ENCODE measurements at places on chromosomes 7 and 10.

DNA sequence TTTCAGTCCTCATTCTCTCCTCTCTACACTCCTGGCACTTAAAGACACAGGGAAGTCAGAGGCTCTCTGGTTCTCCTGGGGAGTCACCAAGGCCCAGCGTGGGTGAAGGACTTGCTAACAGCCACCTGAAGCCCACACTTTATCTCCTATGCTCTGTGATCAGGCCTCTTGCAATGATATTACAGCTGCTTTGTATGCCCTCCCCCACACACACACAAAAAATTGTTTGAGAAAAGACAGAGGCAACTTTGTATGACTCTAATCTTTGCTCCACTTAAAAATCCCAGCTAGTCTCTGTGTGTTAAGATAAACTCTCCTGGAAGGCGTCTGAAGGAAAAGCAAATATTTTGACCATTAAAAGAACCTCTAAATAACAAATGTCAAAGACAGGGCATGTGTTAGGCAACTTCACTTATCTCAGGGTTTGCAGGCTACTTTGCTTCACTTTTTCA is 507.2 kb downstream of the TNS3 start:
- no peak for DNase-seq

DNA sequence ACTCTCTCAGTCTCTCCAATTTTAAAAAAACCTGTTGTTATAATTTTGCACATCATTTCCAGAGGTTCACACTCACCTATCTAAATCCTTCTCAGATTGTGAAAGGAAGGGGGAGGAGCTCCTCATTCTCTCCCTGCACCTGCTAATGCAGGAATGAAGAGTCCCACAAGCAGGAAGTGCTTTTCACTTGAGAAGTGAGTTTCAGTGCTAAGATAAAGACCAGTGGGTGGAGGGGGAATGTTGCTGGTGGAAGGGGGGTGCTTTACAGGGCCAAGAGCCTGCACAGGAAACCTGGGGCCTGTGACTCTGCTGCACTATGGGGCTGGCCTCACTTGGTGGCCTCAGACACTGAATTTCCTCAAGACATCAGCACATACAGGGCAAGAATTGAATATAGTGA is 176.4 kb downstream of the PTPN20 start:
- no peak for DNase-seq

DNA sequence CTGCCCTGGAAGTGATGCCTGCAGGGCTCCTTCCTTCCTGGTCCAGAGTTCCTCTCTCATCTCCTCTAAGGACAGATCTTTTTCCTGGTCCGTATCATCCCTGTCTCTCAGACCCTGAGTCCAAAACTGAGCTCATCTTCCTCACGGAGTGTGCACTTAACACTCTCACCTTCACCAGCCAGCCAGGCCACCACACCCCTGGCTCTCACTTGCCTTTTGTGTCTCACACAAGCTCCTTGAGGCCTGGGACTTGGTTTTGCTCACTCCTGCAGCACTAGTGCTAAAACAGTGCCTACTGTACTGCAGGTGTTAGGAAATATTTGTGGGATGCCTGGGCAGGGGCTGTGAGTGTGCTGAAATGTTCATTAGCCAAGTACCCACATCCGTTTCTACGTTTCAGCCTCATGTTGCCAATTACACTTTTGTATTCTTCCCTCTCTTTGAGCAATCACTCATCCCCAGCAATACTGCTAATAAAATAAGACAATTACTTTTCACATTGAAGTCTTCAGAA is 21.4 kb upstream of the PARP12 start:
- no peak for DNase-seq

- no peak for DNase-seq
Measured at GRCh38 chr10:42551582-42552187, 86.7 kb downstream of the ZNF33B start.

DNA sequence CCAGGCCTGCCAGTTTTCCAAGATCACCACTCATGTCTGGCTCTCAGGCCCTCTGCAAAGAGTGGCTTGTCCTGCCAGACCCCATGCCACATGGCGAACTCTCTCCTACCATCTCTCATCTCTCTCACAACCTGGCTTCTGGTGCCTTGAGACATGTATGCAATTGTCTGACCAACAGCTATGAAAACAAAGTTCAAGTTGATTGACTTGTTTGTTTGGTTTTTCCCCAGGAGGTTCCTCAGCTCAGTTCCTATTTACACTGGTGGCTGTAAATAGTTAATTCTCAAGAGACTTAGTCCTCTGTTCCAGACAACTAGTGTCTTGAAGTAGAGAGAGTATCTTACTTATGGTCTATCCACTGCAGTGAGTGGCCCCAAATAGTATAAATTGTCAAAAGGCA is 131.8 kb downstream of the SNX10 start:
- no peak for DNase-seq

- no peak for DNase-seq
Measured at GRCh38 chr10:132408823-132409666, 12.0 kb downstream of the PWWP2B start.

GRCh38 chr7:80232979-80233724 is 98.5 kb downstream of the GNAI1 start:
- no peak for DNase-seq

- DNase-seq: no peak
Measured at GRCh38 chr7:30791114-30791513, 19.9 kb downstream of the MINDY4 start.

- DNase-seq: no peak
Measured at GRCh38 chr7:151131592-151132293, 35.8 kb downstream of the GBX1 start.

- DNase-seq: no peak
Measured at GRCh38 chr7:27194686-27195379, 5.1 kb downstream of the HOXA13 start.

DNA sequence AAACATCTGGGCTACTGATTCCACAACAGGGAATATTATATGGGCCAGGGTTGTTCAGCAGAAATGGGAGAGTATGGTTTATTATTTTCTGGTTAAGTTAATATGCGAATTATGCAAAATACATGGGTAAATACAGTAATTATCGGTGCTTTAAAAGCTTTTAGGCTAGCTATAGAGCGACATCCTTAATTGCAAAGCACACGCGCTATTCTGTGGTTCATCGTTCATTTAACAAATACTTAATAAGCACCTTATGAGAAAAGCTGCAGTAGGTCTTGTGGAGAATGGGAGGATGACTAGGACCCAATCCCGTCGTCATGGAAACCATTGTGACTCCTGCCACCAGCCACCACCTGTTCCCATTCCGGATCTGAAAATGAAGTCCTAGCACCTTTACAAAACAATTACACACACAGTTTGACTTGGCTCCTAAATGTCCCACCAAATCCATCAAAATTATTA is 623 bp upstream of the CEP41 start:
- peak; percentile 95 for DNase-seq

- DNase-seq: no peak
Measured at GRCh38 chr7:87152897-87153641, 816 bp downstream of the DMTF1 start.

DNA sequence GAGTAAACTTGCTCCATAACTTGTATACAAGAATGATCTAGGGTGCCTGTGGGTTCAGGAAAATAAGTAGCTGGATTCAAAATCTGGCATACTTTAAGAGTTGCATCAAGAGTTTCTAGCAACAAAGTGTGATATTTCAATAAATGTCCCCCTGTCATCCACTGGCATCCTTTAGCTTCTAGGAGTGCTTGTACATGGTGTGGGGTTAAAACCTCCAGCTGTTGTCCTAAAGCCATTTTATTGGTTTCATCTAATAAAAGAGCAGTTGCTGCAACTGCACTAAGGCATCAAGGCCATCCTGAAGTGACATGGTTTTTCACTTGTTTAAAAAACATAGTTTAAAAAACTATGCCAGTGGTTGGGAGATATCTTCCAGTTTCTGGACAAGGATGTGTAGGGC is 148.4 kb downstream of the INHBA start:
- DNase-seq: no peak
